Tibial artery (tissue), 4 donors: ENCODE measurements at places on chromosomes 2 and 18.

DNA sequence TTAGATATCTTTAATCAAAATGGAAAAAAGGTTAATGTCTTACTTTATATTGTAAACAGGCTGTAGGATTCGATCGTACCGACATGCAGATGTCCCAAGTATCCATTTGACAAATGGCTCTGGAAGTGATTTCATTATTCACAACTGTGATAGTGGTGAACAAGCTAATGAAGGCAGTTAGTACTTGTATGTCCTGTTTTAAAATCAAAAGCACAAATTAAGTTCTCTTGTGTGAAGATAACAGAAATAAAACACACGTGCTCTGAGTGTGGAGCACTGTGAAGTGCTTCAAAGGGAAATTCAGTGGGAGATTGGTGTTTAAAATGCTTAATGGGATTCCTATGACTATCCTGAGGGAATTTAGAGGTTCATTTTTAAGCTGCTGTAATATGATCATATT, 8.6 kb upstream of the LRP1B start:
- H3K27ac ChIP-seq, result no peak overlapping the region
- no peaks in the 10 kb centered on the region for H3K4me1 ChIP-seq
- H3K4me3 ChIP-seq, result no peak overlapping the region
- no peaks in the 10 kb centered on the region for H3K27me3 ChIP-seq
- no peaks in the 10 kb centered on the region for H3K36me3 ChIP-seq
- DNase-seq, result no peak

DNA sequence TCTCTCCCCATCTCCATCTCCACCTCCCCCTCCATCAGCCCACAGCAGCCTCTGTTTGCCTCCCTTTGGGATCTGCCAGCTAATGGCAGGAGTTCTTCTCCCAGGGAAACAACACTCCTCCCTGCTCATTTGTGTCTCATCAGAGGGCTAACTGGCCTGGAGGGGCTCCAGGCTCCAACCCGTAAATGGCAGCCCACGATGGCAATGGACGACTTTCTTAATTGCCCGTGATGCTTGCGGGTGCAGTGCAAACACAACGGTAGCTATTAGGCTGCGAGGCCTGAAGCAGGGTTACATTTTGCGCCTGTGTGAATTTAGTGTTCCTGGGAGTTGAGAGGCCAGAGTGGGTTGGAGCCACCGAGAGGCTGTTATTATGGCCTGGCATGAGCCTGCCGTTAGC, 285.1 kb downstream of the TNS1 start:
- H3K36me3 ChIP-seq, result peaks cover 6% of the 10 kb centered on the region
- DNase-seq, result no peak
- no peaks in the 10 kb centered on the region for H3K27me3 ChIP-seq
- H3K4me1 ChIP-seq, result peaks cover 27% of the 10 kb centered on the region

GRCh38 chr2:209382775-209383174, 41.1 kb upstream of the MAP2 start:
- no peak overlapping the region for H3K4me3 ChIP-seq
- DNase-seq, result no peak
- no peaks in the 10 kb centered on the region for H3K36me3 ChIP-seq
- H3K4me1 ChIP-seq, result no peaks in the 10 kb centered on the region
- H3K27me3 ChIP-seq, result no peaks in the 10 kb centered on the region

- no peak within 1 kb of the TSS for H3K4me3 ChIP-seq
- no peaks in the 10 kb centered on the region for H3K27me3 ChIP-seq
- H3K36me3 ChIP-seq, result no peaks in the 10 kb centered on the region
- no peak within 1 kb of the TSS for H3K27ac ChIP-seq
- no peak for DNase-seq
- H3K4me1 ChIP-seq, result peaks cover 6% of the 10 kb centered on the region
Measured at GRCh38 chr2:240906141-240906910, at the start of gene CROCC2. Gene CROCC2, plus strand, starts transcription at chr2:240906336. Its CDS starts 178 bp downstream, at chr2:240906514.
